ENCODE measurements at places on chromosomes 6 and 20.

GRCh38 chr6:1626481-1626880 is 16.8 kb downstream of the FOXC1 start:
- no peak for DNase-seq

- DNase-seq, result no peak
Observed at GRCh38 chr6:38750968-38751615, 36.0 kb downstream of the DNAH8 start.

DNA sequence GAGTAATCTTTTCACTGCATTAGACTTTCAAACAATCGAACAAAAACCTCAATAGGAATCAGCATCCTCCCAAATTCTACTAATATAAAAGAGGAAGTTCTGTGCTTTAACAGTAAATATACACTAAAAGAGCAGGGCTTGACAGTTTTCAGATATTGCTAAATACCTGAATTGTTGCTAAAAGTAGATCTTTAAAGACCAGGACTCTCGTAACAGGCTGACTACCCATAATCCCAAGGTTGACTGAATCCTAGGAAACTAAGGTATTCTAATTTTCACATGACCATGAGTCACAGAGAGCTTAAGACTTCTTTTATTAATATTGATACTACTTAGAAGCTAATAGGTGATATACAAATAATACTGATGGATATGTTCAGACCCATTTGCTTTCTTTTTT is 10.1 kb downstream of the CD164 start:
- DNase-seq, result no peak

DNA sequence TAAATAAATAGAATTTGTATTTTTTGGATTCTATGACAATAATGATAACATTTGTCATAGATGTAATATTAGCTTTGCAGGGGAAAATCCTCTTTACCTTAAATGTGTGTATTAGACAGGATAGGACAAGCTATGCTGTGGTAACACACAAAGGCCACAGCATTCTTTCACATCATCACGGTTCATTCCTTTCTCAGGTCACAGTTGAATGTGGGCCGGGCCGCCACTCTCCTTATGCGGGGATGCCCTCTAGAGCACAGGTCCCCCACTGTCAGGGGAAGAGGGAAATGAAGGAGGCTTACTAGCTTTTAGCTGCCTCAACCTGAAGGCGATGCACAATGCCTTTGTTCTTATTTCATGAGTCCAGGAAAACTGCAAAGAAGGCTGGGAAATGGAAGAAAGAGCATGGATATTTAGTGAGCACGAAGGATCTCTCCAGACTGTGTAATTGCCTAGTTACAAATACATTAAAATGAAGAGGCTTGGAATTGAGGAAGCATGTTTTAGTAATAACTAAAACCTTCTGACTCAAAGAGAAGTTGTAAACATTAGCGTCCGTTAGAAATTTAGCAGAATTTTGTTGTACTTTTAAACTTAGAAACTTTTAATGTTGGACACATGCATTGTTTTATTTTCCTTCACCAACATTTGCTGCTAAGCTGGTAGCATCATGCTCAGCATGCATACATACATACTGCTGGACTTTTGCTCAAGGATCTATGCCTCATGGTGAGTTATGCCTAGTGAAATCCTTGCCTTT is 248.9 kb upstream of the FOXQ1 start:
- DNase-seq, result no peak

- no peak for DNase-seq
Observed at GRCh38 chr6:57162028-57162427, 10.1 kb upstream of the BAG2 start.

- no peak for DNase-seq
Observed at GRCh38 chr20:34525709-34526416, 9.6 kb downstream of the DYNLRB1 start.

DNA sequence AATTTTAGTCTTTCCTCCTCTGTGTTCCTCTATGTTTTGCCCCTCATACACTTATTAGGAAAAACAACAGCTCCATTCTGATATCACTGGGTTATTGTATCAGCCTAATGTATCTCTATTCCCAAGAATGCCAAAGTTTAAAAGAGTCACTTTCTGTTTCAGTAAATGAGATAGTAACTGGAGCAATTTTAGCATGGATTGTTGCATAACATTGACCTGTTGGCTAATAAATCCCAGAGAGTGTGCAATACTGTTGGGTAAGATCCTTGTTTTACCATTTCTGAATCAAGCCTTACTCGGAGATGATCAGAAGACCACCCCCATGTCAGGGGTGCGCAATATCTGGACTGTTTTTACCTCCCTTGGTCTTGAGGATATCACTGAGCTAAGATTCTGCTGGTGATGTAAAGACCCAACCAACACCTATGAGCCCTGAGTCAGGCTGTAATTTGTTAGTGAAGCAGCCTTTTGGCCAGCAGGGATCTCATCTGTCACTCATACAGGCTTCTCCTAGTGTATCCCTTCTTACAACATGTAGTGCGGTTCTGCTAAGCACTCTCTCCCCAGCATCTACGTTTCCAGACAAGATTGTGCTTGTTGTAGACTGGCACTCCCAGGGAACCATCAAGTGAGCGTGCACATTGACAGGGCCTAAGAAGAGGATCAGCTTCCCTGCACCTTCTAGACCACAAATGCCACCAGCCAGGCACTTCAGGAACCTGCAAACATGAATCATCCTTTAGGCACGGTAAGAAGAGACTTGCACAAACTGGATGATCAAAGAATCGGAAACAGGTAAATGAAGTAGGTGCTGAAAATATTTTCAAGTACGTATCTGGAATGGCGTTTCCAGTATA is 11.5 kb upstream of the IPCEF1 start:
- DNase-seq, result no peak

GRCh38 chr20:48758206-48758820 is 69.5 kb downstream of the PREX1 start:
- DNase-seq, result peak; percentile 22

DNA sequence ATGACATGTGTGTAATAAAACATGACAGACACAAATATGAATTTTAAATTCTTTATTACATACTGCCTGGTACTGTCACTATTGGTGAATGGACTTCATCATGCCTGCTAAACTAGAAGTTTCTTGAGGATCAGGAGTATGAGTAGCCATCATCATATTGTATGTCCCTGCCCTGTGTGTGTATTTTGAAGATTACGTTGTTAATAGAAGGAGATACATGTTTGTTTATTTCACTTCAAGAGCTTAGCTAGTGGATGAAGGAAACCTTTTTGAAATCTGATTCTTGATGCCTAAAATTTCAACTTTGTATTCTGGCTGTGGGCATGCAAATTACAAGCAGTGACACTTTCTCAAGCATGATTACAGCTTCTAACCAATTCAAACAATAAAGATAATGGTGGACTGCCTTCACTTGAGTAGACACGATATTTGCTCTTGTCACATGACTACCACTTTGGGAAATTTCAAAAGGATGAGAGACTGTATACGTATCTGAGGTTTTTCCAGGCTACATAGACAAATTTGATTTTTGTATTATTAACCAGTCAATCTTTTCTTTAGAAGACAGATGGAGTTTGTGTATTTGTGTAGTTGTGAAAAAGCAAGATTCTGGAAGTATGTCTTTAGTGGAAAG is 3.5 kb downstream of the TBPL1 start:
- no peak for DNase-seq

DNA sequence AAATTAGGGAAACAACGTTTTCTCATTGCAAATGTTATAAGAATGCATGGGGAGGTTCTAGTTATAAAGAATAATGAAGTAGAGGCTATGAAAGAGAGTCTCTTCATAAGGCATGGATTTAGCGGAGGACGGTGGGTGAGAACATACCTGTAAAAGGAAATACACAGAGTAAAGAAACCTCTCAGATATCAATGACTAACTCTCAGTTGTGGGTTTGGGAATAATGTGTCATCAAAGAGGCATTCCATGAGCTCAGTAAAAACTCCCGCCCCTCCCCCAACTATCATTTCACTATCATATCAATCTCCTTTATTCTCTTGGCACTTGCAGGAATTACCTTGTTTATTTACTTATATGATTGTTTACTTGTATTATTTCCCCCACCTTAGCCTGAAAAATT is 695.4 kb downstream of the PTPRT start:
- no peak for DNase-seq

DNA sequence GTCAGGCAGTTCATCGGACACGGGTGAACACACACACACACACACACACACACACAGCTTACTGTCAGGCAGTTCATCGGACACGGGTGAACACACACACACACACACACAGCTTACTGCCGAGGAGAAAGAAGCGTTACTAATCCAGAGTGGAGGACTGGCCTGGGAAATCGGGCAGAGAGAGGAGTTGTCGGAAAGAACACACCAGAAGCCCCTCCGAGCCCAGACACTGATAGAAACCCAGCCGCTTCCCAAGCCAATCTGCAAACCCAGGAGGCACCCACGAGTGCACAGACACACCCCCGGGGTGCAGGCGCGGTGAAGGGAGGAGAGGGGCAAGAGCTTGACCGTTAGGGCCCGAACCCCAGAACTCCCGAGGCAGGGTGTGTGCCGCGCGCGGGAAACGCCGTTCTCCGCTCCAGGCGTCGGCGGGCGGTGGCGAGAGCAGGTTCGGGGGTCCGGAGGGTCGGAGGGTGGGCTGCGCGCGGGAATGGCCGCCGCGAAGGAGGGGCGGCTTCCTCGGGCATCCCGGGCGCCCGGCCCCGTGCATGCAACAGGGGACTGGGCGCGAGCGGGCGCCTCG is 636 bp downstream of the ELOVL2 start:
- no peak for DNase-seq

DNA sequence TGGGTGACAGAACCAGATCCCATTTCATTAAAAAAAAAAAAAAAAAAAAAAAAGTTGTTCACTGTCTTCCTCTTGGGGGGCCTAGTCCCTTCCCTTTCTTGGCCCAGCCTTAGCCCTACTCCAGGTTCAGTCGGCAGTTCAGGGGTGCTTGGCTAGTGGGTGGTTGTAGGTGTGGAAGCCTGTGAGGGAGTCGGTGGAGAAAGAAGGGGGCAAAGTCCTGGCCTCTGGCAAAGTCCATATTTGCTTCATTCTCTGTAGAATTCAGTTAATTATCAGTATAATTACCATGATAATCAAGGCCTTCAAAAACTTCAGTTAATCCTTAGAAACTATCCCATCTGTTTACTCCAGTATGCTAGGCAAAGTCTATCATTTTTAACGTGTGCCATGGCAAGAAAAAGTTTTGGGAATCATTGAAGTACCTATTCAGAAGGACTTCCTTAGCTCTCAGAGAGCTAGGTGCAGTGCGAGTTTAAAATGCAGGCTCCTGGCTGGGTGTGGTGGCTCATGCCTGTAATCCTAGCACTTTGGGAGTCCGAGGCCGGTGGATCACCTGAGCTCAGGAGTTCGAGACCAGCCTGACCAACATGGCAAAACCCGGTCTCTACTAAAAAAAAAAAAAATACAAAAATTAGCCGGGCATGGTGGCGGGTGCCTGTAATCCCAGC is 205.7 kb upstream of the ARG1 start:
- DNase-seq, result no peak

- no peak for DNase-seq
Observed at GRCh38 chr6:1424306-1424927, 35.0 kb downstream of the FOXF2 start.

DNA sequence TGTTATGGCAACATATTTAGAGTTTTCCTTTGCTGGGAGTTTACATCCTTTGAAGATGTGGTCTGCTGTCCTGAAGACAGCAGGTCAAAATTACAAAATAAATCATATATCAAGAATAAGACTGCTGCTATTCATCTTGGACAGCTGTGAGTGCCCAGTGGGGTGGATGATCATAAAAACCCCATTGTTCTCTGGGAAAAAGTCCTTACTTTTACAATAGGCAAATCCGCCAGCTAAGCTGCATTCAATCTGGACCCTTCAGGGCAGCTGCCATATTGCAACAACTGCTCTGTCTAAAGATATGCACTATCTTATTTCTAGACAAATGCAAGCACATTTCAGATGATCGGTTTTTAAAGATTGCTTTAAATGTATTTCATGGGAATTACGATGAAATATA is 19.4 kb downstream of the CASS4 start:
- DNase-seq, result no peak

DNA sequence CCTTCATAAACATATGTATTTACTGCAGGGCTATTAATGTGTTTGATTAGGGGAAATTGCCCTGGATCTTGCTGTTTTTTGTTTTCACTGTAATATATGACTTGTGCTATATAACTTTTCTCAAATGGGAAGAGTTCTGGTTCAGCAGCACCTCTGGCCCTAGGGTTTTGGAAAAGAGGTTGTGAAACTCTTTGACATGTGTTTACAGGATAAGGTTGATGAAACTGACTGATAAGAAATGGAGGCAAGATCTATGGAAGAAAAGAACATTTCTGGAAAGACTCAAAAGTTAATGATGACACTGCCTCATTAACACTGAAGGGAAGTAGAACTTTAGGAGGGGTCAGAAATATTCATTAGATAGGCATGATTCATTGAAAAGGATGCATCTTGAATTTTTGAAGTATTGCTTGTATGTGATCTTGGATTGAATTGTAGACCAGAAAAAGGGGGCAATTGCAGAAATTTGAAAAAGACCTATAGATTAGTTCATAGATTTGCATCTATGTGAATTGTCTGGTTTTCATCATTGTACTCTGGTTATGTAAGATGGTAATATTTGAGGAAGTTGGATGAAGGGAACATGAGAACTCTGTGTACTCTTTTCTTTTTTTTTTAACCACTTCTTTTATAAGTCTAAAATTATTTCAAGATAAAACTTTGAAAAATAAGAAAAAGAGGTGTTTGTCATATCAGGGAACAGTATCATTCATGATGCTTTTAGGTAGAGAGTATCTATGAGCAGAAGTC is 54.0 kb downstream of the UTRN start:
- DNase-seq, result no peak

- no peak for DNase-seq
Observed at GRCh38 chr20:63567386-63568169, 6.5 kb downstream of the HELZ2 start.

GRCh38 chr6:43426928-43427405 is 374 bp upstream of the ABCC10 start:
- DNase-seq, result no peak
